ENCODE measurements at places on chromosomes 3 and 15.

DNA sequence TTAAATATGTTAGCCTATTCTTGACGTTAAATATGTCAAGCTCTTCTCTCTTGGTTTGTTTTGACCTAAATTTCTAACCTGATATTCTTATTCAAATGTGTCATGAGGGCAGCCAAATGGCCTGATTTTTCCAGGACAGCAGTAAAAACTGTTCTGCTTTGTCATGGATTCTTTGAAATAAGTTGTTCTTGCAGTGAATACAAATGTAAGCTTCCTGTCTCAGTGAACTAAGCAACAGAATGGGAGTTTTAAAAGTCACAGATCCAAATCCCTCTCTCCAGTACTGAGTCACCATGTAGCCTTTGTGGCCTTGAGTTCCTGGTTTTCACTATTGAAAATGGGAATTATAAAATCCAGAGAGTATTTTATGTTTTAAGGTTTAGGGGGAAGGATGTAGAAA is 301.8 kb downstream of the NLGN1 start:
- H3K27ac ChIP-seq: no peak overlapping the region
- no peak overlapping the region for H3K4me3 ChIP-seq
- H3K4me1 ChIP-seq: no peaks in the 10 kb centered on the region
- H3K36me3 ChIP-seq: no peaks in the 10 kb centered on the region
- DNase-seq: no peak

DNA sequence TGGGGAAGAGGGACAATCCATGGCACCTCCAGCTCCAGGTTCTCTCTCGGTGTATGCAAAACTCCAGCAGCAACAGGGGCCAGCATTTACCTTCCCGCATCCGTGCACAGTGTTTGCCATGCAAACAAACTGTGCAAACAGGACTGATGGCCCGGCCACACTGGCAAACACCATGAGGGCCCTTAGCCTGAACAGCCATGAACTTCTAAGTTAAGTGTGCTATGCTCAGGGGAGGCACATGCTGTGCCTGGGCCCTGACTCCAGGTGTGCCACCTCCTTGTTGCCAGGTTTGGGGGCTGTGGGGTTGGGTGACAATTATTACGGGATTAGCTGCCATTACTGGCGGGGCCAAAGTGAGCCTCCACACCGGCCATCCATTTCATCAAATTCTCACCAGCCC is 57.5 kb downstream of the CACNA2D2 start:
- no peak overlapping the region for H3K4me3 ChIP-seq
- H3K36me3 ChIP-seq: no peaks in the 10 kb centered on the region
- H3K27ac ChIP-seq: no peak overlapping the region
- H3K27me3 ChIP-seq: peaks cover 30% of the 10 kb centered on the region
- DNase-seq: no peak

DNA sequence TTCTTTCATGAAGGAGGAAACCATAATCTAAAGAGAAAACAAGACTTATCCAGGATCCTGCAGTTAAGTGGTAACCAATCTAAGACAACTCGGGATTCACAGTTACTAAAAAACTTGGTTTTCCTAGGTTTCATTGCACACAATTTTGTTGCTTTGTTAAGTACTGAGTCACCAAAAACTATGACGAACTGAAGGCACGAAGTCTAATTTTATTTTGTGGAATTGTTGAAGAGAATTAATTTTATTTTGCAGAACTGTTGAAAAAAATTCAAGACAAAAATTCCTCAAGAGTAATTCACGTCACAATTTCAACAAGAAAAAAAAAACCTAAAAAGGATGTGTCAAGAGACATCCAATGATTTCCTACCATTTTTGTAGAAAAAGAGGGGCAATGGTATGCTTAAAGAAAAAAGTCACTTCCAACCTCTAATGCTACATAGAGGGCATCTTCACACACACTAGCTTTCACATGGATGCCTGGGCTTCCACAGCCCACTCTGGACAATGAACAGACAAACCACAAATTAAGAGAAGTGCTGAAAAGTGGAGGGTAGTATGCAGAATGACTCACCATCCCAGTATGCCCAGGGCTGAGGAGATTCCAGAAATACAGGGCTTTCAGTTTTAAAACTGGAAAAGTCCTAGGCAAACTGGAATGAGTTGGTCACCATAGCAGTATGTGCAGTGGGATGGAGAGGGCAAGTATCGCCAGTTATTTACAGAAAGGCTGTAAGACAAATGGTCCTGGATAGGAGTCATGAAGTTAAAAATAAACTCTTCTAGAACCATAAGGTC is 29.2 kb downstream of the PLOD2 start:
- H3K4me3 ChIP-seq: no peak overlapping the region
- H3K4me1 ChIP-seq: peaks cover 12% of the 10 kb centered on the region
- no peaks in the 10 kb centered on the region for H3K27me3 ChIP-seq
- no peak overlapping the region for H3K27ac ChIP-seq
- peaks cover 35% of the 10 kb centered on the region for H3K36me3 ChIP-seq
- DNase-seq: no peak

- H3K27me3 ChIP-seq: no peaks in the 10 kb centered on the region
- no peak overlapping the region for H3K27ac ChIP-seq
- peaks cover 45% of the 10 kb centered on the region for H3K4me1 ChIP-seq
- no peak overlapping the region for H3K4me3 ChIP-seq
- DNase-seq: no peak
- H3K36me3 ChIP-seq: peaks cover 40% of the 10 kb centered on the region
Observed at GRCh38 chr3:130659911-130660310, 86.7 kb downstream of the PIK3R4 start.

GRCh38 chr3:126488185-126488584 is 12.5 kb upstream of the ZXDC start:
- peaks cover 22% of the 10 kb centered on the region for H3K4me1 ChIP-seq
- H3K27ac ChIP-seq: no peak overlapping the region
- peaks cover 21% of the 10 kb centered on the region for H3K27me3 ChIP-seq
- no peak overlapping the region for H3K4me3 ChIP-seq
- DNase-seq: no peak
- no peaks in the 10 kb centered on the region for H3K36me3 ChIP-seq

GRCh38 chr3:178352326-178353005 is 183.8 kb upstream of the KCNMB2 start:
- H3K4me1 ChIP-seq: peaks cover 30% of the 10 kb centered on the region
- no peak overlapping the region for H3K27ac ChIP-seq
- H3K27me3 ChIP-seq: no peaks in the 10 kb centered on the region
- no peak overlapping the region for H3K4me3 ChIP-seq
- DNase-seq: no peak

DNA sequence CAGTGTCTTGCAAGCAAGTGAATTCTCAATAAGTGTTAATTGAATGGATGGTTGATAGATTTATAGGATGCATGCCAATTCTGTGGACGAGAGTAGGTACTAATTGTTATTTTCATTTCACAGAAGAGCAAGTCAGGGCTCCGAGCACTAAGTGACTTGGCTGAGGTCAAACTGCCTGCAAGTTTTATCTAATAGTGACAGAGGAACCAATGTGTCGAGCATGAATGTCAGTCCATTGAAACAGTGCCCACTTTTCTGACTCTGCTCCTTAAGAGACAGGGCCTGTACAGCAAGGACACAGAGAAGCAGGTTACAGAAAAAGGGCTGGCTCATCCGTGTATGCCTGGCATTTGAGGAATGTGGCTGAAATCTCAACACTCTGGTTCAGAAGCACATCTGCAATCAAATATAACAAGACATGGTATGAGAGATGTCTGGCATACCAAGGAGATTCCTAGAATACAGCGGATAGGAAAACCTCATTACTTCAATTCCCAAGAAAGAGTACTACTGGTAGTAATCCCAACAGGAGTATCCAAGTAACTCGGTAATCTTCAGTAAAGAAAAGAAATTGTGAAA is 6.0 kb upstream of the B3GNT5 start:
- DNase-seq: no peak
- H3K27me3 ChIP-seq: peaks cover 5% of the 10 kb centered on the region
- peaks cover 1% of the 10 kb centered on the region for H3K36me3 ChIP-seq
- H3K4me3 ChIP-seq: no peak overlapping the region
- H3K4me1 ChIP-seq: peaks cover 8% of the 10 kb centered on the region

DNA sequence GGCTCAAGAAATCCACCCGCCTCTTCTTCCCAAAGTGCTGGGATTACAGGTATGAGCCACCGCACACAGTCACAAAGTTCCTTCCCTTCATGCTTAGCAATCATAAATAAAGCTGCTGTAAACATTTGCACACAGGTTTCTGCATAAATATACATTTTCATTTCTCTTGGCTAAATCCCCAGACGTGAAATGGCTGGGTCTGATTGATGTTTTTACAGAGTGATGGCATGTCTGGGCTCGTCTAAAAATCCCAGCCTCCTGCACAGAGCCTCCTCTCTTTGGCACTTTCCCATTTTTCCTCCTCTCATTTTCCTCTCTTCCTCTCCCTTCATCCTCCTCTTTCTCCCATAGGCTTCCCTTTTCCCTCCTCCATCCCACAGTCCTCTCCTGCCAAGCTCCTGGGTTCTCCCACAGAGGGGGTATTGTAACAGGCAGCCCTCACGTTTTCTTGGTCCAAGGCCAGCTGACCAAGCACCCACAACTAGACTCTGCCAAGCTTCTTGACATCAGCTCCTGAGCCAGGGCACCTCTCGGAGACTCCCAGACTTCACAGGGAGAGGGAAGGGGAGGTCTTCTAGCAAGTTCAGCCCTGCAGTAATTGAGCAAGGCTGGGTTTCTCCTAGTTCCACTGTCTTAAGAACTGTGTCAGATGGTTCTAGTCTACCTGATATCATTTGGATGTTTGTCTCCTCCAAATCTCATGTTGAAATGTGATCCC is 10.5 kb upstream of the PLA2G4E start:
- peaks cover 38% of the 10 kb centered on the region for H3K27me3 ChIP-seq
- no peaks in the 10 kb centered on the region for H3K4me1 ChIP-seq
- DNase-seq: no peak
- H3K4me3 ChIP-seq: no peak overlapping the region
- no peaks in the 10 kb centered on the region for H3K36me3 ChIP-seq
- H3K27ac ChIP-seq: no peak overlapping the region

GRCh38 chr15:86268558-86268957 is 188.9 kb downstream of the AGBL1 start:
- H3K27me3 ChIP-seq: peaks cover 10% of the 10 kb centered on the region
- DNase-seq: no peak
- H3K36me3 ChIP-seq: no peaks in the 10 kb centered on the region
- no peaks in the 10 kb centered on the region for H3K4me1 ChIP-seq
- H3K27ac ChIP-seq: no peak overlapping the region
- no peak overlapping the region for H3K4me3 ChIP-seq

DNA sequence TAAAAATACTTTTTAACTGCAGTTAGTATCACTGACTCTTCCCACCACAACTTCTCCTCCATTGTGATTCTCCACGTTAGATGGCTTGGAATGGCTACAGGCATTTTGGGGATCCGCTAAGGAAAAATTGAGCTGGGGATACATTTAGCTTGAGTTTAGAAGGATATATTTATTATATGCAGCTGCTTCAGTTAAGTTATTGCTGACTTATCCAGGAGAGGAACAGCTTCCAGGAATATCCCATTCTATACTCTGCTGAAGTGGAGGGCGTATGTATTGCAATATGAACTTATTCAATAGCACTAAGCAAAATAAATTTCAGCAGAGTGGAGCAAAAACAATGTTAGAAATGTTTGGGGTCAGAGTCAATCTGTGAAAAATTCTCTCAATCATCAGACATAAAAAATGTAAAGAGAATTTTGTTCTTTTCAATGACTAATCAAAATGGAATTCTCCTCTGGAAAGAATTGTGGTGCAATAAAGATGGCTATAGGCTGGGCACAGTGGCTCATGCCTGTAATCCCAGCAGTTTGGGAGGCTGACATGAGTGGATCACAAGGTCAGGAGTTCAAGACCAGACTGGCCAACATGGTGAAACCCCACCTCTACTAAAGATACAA is 84.7 kb downstream of the NCEH1 start:
- no peak overlapping the region for H3K27ac ChIP-seq
- no peak for DNase-seq
- no peaks in the 10 kb centered on the region for H3K27me3 ChIP-seq
- H3K36me3 ChIP-seq: peaks cover 4% of the 10 kb centered on the region

- H3K36me3 ChIP-seq: no peaks in the 10 kb centered on the region
- H3K27ac ChIP-seq: no peak overlapping the region
- H3K4me3 ChIP-seq: no peak overlapping the region
- peaks cover 4% of the 10 kb centered on the region for H3K27me3 ChIP-seq
Observed at GRCh38 chr15:78342021-78342420, 1.9 kb downstream of the CRABP1 start.

DNA sequence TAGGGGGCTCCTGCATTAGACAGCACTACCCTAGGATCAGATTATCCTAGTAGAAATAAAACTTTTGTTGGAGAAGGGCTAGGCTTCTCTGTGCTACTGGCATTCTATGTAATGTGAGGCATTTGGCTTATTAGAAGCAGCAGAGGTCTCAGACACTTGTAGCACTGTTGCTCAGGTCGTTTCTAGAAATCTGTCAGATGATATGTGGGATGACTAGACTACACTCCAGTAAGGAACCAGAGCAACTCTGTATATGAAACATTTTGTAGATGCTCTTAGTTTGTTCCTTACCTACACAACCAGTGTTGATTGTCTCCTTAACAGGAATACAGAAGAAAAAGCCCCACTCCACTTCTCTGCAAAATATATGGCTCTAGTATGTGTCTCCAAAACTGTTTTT is 21.9 kb upstream of the FBXL22 start:
- peaks cover 52% of the 10 kb centered on the region for H3K36me3 ChIP-seq
- no peak overlapping the region for H3K27ac ChIP-seq
- H3K27me3 ChIP-seq: no peaks in the 10 kb centered on the region
- H3K4me3 ChIP-seq: no peak overlapping the region

- no peak overlapping the region for H3K4me3 ChIP-seq
- no peak for DNase-seq
Observed at GRCh38 chr3:151144016-151144415, 58.6 kb downstream of the MED12L start.

- H3K27me3 ChIP-seq: peaks cover 10% of the 10 kb centered on the region
- H3K4me3 ChIP-seq: no peak overlapping the region
- H3K27ac ChIP-seq: peak overlapping the region; percentile 43
- H3K36me3 ChIP-seq: peaks cover 4% of the 10 kb centered on the region
- DNase-seq: no peak
Observed at GRCh38 chr3:58351920-58352319, 19.2 kb downstream of the PXK start.

DNA sequence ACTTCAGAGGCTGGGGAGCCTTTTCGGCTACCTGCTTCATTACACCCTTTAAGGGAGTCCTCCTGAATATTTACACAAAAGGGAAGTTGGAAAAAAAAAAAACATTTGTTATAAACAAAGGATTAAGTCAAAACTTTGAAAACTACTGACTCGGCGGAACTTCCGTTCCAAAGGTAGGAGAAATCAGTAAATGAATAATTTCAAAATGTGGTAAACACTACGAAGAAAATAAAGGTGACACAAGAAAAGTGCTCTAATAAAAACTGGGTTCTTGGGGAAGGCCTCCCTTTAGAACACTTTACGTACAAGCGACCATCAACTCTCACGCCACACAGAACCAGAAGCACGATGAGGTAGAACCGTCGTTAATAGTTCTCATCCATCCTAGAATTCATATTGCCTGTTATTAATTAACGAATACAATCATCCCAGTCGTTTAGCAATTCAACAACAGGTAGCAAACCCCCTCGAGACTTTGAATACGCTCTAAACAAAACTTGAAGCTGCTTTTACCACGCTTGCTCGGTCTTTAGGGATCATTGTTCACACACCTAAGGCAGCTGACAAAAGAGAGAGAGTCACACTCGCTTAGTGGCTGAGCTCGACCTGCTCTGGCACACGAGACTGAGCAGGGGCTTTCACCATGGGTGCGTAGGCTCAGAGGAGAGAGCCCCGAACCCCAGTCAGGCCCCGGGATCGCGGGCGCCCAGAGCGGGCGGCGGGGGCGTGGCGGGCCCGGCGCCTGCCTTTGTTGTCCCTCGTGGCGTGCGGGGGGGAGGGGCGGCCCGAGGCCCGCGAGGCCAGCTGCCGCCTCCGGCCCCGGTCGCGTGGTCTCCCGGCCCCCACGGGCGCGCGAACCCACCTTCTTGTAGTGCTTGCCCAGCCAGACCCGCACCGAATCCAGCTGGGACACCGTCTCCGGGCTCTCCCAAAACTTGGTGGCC is 680 bp downstream of the SMARCC1 start:
- H3K4me1 ChIP-seq: peaks cover 15% of the 10 kb centered on the region

Measured in nephron progenitor cell (in vitro differentiated cells).